ENCODE measurements at places on chromosomes 3 and 15. TPM values are rescaled to one million over a fixed set of nuclear protein-coding genes. Genes with fewer than 3 reads are reported as not detected.

DNA sequence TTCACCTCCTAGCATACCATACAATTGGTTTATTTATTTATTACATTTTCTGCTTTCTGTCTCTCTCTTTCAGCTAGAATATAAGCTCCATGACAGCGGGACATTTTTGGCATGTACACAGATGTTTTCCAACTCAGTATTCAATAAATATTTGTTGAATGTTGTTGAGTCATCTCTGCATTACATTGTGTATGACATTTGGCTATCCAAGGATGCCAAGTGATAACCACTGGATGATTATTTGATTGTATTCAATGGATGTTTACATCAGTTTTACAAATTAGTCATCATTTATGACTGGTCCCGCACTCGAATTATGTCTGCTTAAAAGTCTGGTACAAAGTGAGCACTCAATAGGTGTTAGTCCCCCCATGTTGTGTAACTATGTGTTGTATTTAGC lies 49.5 kb upstream of the STXBP5L start:
- H3K27ac ChIP-seq = no peak overlapping the region
- H3K4me1 ChIP-seq = no peaks in the 10 kb centered on the region
- no peak for DNase-seq
- H3K36me3 ChIP-seq = no peaks in the 10 kb centered on the region
- no peak overlapping the region for H3K4me3 ChIP-seq

SRGAP3 gene
- 1.1 TPM for total RNA-seq

GRCh38 chr3:191303596-191303995 lies 25.6 kb upstream of the CCDC50 start:
- no peaks in the 10 kb centered on the region for H3K27me3 ChIP-seq
- H3K36me3 ChIP-seq = no peaks in the 10 kb centered on the region
- DNase-seq = no peak
- H3K4me1 ChIP-seq = no peaks in the 10 kb centered on the region
- no peak overlapping the region for H3K27ac ChIP-seq

DNA sequence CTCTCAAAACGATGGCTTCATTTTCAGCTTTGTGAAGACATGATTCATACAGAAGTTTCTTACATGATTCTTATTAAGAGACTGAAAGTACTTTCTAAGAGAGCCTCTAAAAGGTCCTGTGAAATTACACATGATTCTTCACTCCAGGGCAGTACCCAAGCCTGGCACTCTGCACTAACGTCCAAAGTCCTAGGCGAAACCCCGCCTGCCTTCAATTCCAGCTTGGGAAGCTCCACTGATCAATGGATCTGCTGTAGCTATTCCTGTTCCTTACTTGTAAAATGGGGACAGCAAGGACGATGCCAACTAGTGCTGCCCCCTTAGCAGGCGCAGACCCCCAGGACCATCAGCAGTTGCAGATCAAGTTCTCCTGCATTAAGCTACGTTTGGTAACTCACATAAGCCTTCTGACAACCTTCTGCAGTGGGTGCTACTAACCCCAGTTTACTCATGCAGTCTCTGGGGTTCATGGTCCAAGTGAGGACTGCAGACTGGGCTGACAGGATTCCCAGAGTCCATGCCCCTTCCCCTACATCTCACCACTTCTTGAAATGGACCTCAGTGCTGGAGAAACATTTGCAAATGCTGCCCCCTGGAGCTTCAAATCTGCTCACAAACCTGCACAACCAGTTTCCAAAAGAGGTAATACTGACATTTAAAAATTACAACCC lies 10.6 kb downstream of the CHCHD4 start:
- no peaks in the 10 kb centered on the region for H3K27me3 ChIP-seq
- peaks cover 46% of the 10 kb centered on the region for H3K36me3 ChIP-seq
- no peak overlapping the region for H3K27ac ChIP-seq

- H3K4me3 ChIP-seq = no peak overlapping the region
- DNase-seq = no peak
- H3K36me3 ChIP-seq = no peaks in the 10 kb centered on the region
- H3K27me3 ChIP-seq = no peaks in the 10 kb centered on the region
- no peaks in the 10 kb centered on the region for H3K4me1 ChIP-seq
Measured at GRCh38 chr3:100954990-100955389, 38.2 kb downstream of the ABI3BP start.

DNA sequence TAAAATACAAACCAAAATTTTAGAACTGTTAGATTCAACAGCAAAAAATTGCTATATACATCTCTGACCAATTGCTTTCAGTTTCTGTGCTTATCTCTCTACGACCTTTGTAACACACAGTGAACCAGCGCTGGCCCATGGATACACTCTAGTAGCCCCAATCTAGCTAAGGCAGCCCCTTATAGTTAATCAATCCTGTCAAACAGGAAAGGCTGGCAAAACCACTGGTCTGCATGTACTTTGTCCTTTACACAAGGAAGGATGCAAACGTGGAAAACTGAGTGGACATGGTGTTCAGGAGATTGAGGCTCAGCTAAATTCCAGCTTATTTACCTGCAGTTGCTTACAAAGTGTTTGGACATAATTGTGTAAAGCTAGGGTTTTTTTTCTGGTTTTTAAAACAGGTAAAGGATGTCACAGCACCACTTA lies 25.9 kb downstream of the ADGRG7 start:
- DNase-seq = no peak
- no peak overlapping the region for H3K27ac ChIP-seq
- H3K4me1 ChIP-seq = no peaks in the 10 kb centered on the region
- H3K27me3 ChIP-seq = no peaks in the 10 kb centered on the region

DNA sequence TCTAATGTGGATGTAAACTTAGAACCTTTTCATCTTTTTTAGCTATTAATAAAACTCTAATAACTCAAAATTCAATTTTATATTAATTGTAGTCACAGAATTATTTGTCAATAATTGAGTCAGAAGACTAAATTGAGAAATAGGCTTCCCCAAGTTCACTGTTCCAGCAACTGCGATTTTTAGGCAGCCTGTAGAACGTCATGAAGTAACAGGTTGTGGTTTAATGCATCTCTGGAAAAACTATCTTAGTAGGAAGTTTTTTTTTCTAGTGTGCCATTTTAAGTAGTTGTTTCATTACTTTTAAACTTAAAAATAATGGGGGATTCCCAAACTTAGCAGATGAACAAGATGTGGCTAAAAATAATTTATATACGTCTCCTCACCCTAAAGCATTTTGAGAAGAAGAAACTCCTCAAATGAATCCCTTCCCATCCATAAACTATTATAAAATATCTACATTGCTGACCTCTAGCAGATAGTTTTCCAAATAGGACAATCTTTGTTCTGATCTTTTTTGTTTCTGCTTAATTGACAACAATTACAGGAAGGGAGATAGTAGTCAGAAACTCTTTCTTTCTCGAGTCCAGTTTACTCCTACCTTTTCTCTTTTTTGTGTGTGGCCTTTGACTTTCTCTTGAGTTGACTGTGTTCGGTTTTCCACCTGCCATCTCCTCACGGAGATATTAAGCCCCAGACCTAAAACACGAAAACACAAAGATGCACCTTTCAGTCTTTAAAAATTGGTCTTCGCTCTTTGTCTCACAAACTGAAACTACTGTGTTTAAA lies 43.1 kb downstream of the LRCH3 start:
- DNase-seq = no peak
- no peaks in the 10 kb centered on the region for H3K4me1 ChIP-seq
- H3K36me3 ChIP-seq = peaks cover 18% of the 10 kb centered on the region
- no peak overlapping the region for H3K4me3 ChIP-seq
- H3K27me3 ChIP-seq = no peaks in the 10 kb centered on the region

- no peaks in the 10 kb centered on the region for H3K27me3 ChIP-seq
- peaks cover 5% of the 10 kb centered on the region for H3K36me3 ChIP-seq
- no peak overlapping the region for H3K4me3 ChIP-seq
Measured at GRCh38 chr3:52854013-52854412, 19.2 kb upstream of the MUSTN1 start.

- no peak overlapping the region for H3K27ac ChIP-seq
- H3K27me3 ChIP-seq = no peaks in the 10 kb centered on the region
- no peaks in the 10 kb centered on the region for H3K36me3 ChIP-seq
- no peaks in the 10 kb centered on the region for H3K4me1 ChIP-seq
- no peak for DNase-seq
Measured at GRCh38 chr3:98259707-98260106, 4.3 kb upstream of the OR5H6 start.

DNA sequence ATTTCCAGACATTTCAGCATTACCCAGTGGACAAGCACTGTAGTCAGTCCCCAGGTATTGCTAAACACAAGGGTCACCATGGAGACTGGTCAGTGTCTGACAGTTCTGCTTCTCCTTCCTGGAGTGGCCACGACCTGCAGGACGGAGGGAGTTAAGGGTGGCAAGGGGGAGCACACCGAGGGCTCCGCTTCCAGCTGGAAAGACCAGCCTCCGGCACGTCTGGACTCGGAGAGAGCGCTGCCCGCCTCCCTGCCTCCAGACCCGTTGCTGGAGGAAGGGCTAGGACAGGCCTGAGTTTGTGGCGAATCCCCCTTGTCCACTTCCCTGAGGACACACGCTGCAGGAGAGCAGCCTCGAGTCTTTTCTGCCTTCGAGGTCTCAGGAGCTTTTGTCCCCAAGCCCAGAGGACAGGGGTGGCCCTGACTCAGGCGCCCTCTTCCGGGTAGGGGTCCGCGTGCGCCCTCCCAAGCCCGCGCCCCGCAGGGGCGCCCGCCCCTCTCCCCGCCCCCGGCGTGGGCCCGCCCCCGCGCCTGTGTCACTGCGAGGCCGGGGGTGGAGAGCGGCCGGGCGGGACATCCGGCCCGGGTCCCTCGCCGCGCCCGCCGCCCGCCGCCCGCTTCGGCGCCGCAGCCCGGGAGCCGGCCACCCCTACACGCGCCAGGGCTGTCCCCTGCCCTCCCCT lies at the start of gene CHST14:
Gene CHST14, plus strand, starts transcription at position 562 of the 682 bp plus-strand sequence. CDS start 230 bp downstream, outside the sequence.
- H3K36me3 ChIP-seq = no peaks in the 10 kb centered on the region
- H3K27me3 ChIP-seq = no peaks in the 10 kb centered on the region

CHST13 gene
- 0.24 TPM for total RNA-seq

ISL2 gene
- 0.22 TPM for total RNA-seq

- no peaks in the 10 kb centered on the region for H3K27me3 ChIP-seq
- no peak for DNase-seq
- no peaks in the 10 kb centered on the region for H3K4me1 ChIP-seq
Measured at GRCh38 chr3:133949438-133949837, 53.8 kb upstream of the RAB6B start.

CLDN11 gene
- not detected for total RNA-seq

PLA2G4E gene
- not detected for total RNA-seq

GRCh38 chr3:184233127-184233843 lies 3.9 kb downstream of the VWA5B2 start:
- no peak for DNase-seq
- no peak overlapping the region for H3K27ac ChIP-seq
- no peaks in the 10 kb centered on the region for H3K36me3 ChIP-seq
- no peak overlapping the region for H3K4me3 ChIP-seq
- no peaks in the 10 kb centered on the region for H3K4me1 ChIP-seq
